RWPE1 (cell line): ENCODE measurements at places on chromosomes 7 and 10.
A peak's percentile ranks its signal among the peaks of the same experiment; 100 is the strongest.

GRCh38 chr7:49324707-49325106 lies 400.4 kb downstream of the CDC14C start:
- peak; percentile 34 for DNase-seq

- no peak for DNase-seq
Observed at GRCh38 chr7:142871260-142872105, 14.1 kb downstream of the TRPV6 start.

- DNase-seq: no peak
Observed at GRCh38 chr10:73076360-73077183, 20.1 kb downstream of the P4HA1 start.

- DNase-seq: no peak
Observed at GRCh38 chr7:2312267-2312929, 1.8 kb downstream of the SNX8 start.

GRCh38 chr10:84179059-84179710 lies 5.6 kb downstream of the GPR15LG start:
- DNase-seq: peak; percentile 98

DNA sequence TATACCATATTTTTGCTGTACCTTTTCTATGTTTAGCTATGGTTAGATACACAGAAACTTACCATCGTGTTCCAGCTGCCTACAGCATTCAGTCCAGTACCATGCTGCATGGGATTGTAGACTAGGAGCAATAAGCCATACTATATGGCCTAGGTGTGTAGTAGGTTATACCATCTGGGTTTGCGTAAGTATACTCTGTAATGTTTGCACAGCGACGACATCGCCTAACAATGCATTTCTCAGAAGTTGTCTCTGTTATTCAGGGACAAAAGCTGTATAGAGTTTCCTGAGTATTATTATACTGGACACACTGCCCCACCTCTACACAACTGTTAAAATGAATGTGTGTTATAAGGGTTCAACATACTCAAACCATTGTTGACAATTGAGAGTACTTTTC lies 93.8 kb upstream of the MKI67 start:
- DNase-seq: no peak

GRCh38 chr7:50304911-50305582 lies 531 bp downstream of the IKZF1 start:
- no peak for DNase-seq

GRCh38 chr10:117272195-117273076 lies 31.5 kb downstream of the SLC18A2 start:
- no peak for DNase-seq

DNA sequence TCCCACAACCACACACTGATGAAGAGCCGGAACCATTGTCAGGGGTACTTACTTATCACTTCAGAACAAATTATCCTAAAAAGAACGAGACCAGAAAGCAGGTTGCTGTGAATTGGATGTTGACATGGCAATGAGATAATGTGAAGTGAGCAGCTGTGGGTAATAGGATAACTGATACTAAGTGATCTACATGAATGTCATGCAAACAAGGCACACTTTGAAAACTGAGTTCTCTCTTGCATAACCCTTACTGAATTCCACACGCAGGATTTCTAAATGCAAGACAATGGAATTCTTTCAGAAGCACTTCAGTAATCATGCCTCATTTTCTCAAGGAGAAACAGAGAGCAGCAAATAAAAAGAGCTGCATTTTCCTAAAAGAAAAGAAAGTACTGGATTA lies 242.5 kb upstream of the TMEM229A start:
- no peak for DNase-seq

- no peak for DNase-seq
Observed at GRCh38 chr10:116886772-116887171, 37.5 kb downstream of the ENO4 start.

- DNase-seq: no peak
Observed at GRCh38 chr7:157405501-157405900, 68.7 kb downstream of the DNAJB6 start.

DNA sequence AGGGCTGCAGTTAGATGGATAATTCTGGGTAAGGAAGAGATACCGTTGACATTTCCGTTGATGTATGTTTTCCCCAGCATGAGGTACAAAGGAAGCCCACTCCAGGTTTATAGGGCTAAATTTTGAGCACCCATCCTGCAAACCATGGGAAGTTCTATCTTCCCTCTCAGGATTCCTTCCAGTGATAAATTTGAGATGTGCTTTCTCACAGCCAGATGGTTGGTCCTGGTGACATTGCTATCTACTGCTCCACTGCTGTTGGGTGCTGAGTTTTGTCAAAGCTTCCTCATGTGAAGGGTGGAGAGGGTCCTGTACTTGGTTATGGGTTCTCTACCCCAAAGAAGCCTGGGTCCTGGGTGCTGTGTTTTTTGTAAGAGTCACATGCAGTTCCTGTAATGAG lies 57.4 kb downstream of the CXCL12 start:
- no peak for DNase-seq

GRCh38 chr7:25240340-25240739 lies 12.1 kb upstream of the NPVF start:
- DNase-seq: no peak

- DNase-seq: no peak
Observed at GRCh38 chr10:52578871-52579405, 193.6 kb downstream of the MBL2 start.

- DNase-seq: no peak
Observed at GRCh38 chr10:2885288-2886278, 181.8 kb upstream of the PFKP start.

- DNase-seq: no peak
Observed at GRCh38 chr7:21916176-21916575, 29.5 kb downstream of the CDCA7L start.

DNA sequence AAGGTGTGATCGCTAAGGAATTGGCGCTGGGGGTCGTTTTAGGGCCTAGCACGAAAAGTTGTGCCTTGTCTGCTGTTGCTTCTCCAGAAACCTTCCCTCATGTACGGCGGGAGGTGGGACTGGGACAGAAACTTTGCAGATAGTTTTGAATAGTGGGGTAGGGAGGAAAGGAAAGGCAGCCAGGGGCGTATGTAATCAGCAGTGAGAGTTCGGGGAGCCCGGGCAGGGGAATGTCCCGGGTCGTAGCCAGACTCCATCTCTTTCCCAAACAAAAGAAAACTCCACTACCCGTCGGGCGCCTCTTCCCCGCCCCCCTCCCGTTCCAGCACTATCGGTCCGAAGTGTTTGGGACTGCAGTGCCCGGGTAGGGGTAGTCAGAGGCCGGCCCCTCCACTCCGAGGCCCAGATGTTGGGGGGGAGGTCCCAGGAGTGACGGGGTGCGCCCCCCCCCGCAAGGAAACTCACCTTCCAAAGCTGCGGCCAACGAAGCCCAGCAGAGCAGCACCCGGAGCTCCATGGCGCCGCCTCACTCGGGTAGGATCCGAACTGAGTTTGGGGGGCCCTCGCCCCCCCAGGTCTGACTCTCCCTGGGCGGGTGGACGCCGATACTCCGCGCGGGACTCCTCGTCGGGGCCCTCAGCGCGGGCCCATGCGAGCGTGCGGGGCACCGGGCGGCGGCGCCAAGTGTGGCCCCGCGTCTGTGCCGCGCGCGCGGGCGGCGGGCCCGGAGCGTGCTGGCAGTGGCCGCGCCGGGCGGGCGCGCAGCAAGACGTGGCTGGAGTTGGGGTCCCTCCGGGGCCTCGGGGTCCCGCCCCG lies 601 bp downstream of the EPHB4 start:
- DNase-seq: no peak

GRCh38 chr7:127419196-127419595 lies 26.7 kb upstream of the ZNF800 start:
- no peak for DNase-seq

DNA sequence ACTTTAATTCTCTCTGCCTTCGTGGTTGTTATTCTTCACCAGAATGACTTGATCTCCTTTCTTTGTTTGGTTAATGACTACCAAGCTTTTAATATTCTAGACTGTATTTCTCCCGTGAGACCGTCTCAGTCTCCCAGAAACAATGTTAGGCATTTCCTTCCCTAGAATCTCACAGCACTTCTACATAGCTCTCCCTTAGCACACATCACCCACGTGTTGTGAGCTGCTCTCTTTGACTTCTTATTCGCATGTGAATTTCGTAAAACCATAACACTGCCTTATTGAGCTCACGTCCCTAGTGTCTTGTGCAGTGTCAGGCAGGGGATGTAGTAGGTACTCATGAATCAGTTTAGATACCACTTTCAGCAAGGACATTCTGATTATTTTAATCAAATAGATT lies 57.5 kb upstream of the MGAM2 start:
- DNase-seq: no peak

DNA sequence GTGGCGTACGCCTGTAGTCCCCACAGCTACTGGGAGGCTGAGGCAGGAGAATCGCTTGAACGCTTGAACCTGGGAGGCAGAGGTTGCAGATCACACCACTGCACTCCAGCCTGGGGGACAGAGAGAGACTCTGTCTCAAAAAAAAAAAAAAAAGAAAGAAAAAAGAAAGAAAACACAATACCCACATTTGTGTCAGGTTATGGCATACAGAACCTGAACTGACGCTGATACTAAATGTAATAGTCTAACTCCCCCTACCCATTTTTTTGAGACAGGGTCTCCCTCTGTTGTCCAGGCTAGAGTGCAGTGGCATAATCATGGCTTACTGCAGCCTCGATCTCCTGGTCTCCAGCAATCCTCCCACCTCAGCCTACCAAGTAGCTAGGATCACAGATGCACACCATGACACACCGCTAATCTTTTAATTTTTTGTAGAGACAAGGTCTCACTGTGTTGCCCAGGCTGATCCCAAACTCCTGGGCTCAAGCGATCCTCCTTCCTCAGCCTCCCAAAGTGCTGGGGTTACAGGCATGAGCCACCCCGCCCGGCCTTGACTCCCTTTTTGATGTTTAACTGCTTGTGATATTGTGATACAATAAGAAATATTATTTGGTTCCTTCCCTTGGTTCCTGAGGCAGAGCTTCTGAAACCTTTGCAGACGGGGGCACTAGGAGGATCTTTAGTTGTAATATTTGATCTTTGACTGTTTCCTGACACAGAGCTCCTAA lies 6.5 kb upstream of the MMD2 start:
- DNase-seq: no peak

DNA sequence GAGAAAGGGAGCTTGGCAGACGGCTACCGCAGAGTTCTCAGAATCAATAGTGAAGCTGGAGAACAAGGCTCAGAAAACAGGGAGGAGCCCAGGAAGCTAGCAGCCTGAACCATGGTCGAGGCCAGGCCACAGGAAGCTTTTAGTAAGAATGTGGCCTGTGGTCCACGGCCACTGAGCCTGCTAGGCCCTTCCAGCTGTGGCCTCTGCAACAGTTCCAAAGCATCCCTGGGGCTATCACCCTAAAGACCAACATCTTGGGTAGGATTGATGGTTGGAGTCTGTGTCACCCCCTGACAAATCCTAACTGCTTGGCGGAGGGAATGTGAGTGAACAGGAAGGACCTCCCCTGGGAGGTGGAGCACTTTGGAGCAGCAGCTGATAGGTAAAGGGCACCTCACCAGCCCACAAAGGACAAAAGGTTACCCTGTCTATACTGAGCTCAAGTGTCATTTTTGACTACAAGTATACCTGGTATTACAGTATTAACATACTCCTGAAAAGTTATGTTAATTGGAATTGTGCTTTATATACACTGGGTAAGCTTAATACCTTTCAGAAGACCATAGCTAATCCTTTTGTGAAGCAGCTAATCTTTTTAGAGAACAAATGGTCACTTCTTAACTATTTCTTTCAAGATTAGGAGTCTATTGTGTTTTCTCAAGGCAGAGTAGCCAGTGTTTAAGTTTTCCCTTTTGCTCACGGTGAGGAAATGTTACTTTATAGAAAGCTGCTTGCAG lies 18.7 kb downstream of the PTPRE start:
- no peak for DNase-seq

DNA sequence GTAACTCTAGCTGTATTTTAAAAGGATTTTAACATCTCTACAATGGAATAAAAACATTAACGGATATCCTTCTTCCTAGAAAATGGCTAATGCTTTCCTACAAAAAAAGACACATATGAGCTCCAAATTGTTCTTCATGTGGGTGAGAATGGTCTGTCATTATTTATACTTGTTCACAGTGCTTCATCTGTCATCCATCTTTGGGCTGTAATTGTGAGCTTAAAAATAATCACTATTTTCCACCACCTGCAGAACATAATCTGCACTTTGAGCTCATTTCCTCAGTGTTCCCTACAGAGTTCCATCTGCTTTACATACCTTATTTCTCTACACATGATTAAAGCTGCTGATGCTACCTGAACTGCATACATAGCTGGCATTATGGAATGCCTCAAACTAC lies 979.1 kb upstream of the C7orf33 start:
- no peak for DNase-seq

DNA sequence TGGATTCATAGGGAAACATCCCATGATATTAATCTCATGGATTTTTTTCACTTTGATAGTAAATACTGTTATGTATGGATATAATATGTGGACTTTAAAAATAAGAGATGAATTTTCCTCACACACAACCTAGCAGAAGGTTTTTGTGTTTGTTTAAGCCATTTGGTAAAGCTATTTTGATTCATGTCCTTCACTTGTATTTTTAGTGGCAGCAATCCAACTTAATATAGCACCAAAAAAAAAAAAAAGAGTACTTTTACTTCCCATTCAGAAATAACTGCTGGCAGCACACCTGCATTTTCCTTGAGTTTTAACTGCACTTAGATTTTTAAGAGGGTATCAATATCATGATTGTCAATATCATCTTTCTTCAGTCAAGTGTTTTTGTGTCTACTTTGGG lies 60.0 kb downstream of the MCMBP start:
- DNase-seq: no peak

GRCh38 chr7:150716368-150716767 lies at the start of gene GIMAP1:
Gene GIMAP1 (plus strand): TSS chr7:150716613. CDS start chr7:150719048, 2,435 bp downstream.
- DNase-seq: no peak

GRCh38 chr10:34022195-34022594 lies 687.7 kb upstream of the NRP1 start:
- DNase-seq: no peak

GRCh38 chr10:88162852-88163251 lies 299.4 kb downstream of the PTEN start:
- DNase-seq: no peak

DNA sequence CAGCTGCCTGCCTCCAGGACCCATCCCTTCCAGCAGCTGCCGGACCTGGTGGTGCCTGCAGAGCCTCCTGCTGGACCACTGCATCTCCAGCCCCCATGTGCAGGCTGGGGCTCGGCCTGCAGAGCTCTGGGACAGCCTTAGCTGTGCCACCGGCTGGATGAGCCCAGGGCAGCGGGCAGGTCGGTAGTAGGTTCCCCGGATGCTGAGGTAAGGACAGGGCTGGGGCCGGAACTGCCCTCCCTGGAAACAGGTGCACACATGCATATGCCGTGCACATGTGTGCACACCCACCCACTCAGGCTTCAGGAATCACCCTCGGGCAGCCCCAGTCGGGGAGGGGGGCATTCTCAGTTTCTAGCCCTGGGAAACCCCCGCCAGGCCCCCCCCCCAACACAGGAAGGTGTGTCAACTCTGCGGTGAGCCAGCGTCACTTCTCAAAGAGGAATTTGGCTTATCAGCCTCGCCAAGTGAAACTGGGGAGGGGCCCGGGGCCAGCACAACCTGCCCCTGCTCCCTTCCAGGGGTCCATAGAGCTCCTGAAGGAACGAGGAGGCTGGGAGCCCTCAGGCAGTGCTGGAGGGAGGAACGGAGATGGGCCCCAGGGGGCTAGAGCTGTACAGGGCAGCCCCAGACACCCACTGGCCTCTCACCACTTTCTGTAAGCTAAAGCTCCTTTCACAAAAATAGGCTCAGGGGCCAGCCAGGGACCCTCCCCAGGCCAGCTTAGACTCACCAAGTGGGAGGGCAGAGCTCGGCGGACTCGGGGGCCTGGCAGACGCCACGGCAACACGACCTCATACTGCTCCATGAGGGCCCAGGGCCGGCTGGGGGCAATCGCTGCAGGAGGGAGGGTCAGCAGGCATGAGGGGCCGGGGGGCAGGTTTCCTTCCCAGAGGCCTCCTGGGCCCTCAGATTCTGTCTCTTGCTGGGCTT lies 1.7 kb downstream of the ADAM8 start:
- DNase-seq: peak; percentile 75

- DNase-seq: peak; percentile 13
Observed at GRCh38 chr10:24174014-24174413, 34.9 kb upstream of the KIAA1217 start.
